ENCODE measurements at places on chromosomes 6 and 20.

GRCh38 chr6:110389689-110390382, 25.5 kb downstream of the DDO start:
- DNase-seq: peak; percentile 92

GRCh38 chr6:1296542-1296941, 15.4 kb upstream of the FOXQ1 start:
- no peak for DNase-seq

GRCh38 chr6:152267967-152268845, 369.0 kb downstream of the SYNE1 start:
- DNase-seq: peak; percentile 56

- no peak for DNase-seq
These were observed 58.5 kb downstream of the GRM1 start for GRCh38 chr6:146087386-146087785.

- DNase-seq: peak; percentile 64
These were observed 170.6 kb upstream of the AGPAT4 start for GRCh38 chr6:161444464-161444863.

GRCh38 chr20:23245553-23246181, 104.9 kb upstream of the NXT1 start:
- peak; percentile 89 for DNase-seq

DNA sequence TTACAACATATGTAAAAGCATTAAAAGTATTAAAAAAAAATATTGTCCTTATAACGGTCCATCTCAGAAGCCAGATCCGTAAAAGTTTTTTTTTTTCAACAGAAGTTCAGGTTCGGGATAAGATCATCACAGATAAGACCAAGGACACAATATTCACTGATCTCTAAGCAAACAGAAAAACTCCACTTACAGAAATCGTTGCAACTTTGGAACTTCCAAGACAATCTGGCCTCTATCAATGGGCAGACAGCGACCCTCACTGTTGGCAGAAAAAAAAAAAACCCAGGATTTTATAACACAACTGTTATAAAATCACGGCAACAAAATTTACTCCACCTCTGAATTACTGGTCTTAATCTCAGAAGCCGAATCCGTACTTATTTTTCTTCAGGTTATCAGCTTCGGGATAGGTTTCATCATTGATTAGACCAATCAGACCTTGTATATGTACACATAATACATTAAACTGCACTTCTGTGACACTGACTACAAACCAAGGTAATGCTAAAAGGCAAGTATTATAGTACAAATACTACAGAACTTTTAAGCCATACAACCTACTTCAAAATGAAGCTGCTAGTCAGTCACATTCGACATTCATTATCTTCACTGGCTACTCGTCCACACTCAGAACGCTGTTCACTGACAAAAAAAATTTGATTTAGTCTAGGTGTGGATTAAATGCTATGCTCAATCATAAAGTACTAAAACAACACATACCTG, 34.7 kb upstream of the SYNCRIP start:
- peak; percentile 60 for DNase-seq

DNA sequence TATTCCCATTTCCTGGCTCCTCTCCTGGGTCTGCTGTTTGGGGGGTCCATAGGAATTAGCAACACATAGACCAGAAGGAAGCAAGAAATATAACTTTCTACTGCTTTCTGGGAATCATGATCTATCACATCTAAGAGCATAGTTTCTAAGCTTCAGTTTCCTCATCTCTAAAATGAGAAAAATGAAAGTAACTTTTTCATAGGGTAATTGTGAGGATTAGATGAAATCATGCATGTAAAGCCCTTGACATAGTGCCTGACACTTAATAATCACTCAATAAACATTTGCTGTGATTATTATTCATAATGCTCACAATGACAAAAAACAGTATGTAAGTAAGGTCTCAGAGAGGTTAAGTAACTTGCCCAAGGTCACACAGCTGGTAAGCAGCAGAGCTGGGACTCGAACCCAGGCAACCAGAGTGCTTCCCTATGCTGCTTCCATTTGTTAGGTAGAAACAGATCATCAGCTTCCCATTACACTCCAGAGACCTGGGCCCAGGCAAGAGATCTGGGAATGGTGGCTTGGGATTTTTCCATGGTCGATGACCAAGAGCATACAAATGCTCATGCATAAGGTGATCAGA, 86.6 kb upstream of the MAFB start:
- no peak for DNase-seq

DNA sequence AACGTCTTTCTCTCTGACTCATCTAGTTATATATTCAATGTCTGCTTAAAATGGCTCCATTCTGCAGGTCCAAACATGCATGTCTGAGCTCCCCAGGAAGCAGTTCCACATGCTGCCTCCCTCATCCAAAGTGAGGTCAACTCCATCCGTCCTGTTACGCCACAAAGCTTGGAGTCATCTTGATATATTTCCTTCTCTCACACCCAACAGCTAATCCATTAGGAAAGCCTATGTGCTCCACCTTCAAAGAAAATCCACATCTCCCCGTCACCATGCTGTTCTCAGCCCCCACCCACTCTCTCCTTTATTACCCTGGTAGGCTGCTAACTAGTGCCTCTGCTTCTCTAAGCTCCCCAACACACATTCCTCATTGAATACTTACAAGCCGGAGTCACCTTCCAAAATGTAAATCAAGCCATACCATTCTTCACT, 130.2 kb upstream of the SYNDIG1 start:
- no peak for DNase-seq

GRCh38 chr6:12962987-12963386, 246.4 kb downstream of the PHACTR1 start:
- peak; percentile 53 for DNase-seq

GRCh38 chr6:119535332-119535731, 185.8 kb upstream of the MAN1A1 start:
- DNase-seq: peak; percentile 53

GRCh38 chr6:1597121-1597744, 12.5 kb upstream of the FOXC1 start:
- DNase-seq: no peak

DNA sequence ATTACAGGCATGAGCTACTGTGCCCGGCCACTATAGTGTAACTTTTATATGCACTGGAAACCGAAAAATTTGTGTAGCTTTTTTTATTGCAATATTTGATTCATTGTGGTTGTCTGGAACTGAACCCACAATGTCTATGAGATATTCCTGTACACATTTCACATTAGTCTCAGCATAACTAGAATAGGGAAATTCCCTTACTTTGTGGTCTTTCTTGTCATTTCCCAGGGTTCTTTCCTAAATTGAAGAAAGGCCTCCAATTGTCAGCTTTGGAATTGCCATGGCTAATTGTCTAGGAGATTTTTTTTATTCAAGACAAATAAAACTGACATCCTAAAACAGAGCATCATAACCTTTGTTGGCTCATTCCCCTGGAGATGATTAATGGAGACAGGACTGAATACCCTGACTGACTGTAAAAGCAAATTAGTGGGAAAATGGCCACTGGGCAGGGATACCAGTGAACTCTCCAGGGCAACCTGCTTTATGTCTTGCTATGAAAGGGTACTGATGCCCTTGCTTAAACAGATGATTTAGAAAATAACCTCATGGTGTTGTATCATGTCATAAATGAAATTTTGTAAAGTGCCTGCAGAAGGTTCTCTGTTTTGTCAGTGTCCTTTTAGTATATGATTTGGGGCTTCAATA, 576.9 kb downstream of the RFPL4B start:
- no peak for DNase-seq

DNA sequence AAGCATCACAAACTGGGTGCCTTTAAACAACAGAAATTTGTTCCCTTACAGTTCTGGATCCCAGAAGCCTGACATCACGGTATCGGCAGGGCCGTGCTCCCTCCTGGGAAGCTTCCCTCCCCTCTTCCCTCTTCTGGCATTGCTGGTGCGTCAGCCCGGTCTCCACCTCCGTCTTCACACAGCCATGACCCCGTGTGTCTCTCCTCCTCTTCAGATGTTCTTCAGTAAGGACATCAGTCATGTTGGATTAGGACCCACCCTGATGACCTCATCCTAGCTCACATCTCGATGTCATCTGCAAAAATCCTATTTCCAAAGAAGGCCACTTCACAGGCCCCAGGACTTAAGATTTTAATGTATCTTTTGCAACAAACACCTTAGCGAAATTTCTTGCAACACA, 38.4 kb upstream of the TBXT start:
- no peak for DNase-seq

GRCh38 chr6:110557199-110557598, 80.8 kb upstream of the SLC22A16 start:
- no peak for DNase-seq

- no peak for DNase-seq
These were observed 742.9 kb downstream of the DHX35 start for GRCh38 chr20:39705032-39705431.

GRCh38 chr6:22880686-22881433, 311.5 kb downstream of the HDGFL1 start:
- no peak for DNase-seq

DNA sequence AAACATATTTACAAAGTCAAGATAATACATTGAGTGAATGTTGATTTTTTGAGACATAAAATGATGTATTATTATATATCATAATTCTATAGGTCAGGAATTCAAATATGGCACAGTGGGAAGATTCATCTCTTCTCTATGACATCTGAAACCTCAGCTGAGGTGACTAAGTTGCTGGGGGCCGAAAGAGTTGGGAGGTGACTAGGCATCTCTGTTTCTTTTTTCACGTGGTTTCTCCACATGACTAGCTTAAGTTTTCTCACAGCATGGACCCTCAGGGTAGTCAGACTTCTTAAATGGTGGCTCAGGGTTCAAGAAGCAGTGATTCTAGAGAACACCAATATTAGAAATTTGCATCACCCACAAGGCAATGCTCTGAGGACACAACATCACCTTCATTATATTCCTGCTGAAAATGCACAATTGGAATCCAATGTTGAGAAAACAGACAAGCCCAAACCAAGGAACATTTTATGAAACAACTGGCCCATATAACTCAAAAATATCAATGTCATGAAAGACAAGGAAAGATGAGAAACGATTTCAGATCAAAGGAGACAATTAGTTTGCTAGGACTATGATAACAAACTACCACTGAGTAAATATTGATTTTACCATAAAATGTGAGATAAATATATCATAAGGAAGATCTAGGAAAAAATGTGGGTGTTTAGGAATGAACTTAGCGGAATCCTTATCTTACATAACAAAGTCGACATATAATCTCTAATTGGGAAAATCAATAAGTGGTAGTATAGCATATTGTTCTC, 273.3 kb upstream of the IRAK1BP1 start:
- no peak for DNase-seq

GRCh38 chr6:13281686-13282085, 46.7 kb downstream of the TBC1D7 start:
- no peak for DNase-seq

GRCh38 chr20:9214685-9215084, 145.8 kb downstream of the PLCB4 start:
- peak; percentile 30 for DNase-seq

DNA sequence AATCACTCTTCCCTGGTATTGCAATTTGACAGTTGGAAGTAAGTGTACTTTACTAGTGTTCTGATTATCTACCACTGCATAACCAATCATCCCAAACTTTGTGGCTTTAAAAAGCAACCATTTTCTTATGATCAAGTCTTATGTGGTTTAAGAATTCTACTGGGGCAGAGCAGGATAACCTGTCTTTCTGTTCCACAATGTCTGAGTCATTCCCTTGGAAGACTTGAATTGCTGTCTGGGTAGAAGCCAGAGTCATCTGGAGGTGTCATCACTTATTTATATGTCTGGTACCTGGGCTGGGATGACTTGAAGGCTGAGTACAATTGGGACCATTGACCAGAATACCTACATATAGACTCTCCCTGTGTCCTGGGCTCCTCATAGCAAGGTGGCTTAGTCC, 644.3 kb downstream of the HDGFL1 start:
- DNase-seq: no peak

- no peak for DNase-seq
These were observed 11.3 kb downstream of the MDFI start for GRCh38 chr6:41649596-41649995.

DNA sequence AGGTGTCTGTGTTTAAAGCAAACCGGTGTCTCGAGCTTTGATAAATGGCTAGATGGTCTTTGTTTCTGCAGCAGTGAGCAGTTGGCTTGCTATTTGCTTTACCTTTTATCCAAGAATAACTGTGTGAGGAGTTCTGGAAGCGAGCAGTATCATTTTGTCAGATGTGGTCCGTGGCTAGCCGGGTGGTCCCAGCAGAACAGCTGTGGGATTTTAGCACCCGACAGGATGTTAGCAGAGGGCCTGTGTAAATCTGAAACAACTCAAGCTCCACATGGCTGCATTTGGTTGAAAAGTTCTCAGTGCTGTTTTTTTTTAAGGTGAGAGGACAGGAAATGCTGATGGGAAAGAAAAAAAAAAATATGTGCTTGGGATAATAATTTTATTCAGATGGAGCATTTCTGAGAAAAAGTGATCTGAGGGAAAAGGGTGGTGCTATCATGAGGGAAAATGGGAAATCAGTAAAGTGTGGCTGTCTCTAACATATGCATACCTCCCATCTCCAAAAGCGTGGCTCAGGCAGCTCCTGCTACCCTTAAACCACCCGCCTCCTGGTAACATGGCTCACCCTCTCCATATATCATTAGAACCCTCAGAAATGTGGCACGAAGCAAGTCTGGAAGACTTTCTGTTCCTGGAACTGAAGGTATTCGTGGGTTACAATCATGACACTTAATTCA, 215.4 kb downstream of the TSHZ2 start:
- no peak for DNase-seq

DNA sequence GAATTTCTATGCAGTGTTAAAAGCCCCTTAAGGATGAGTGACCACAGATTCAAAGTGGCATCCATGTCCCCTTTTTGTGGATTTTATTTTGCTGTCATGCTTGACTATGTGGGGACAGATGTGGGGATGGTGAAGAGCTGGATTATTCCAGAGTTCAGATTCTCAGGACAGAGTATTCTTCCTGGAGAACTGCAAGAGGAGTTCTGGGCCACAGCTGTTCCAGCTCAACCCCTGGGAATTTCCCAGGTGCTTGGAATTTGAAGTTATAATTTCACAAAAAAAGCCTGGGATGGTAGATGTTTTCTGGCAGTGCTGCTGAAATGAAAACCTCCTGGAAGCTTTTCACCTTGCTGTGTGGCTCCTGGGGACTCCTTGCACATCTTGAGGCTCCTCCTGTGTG, 671.8 kb upstream of the MARCKS start:
- no peak for DNase-seq

GRCh38 chr6:15577550-15578171, 85.2 kb downstream of the DTNBP1 start:
- DNase-seq: no peak
